Aorta (tissue), 5 donors: ENCODE measurements at places on chromosomes 16 and 17.

DNA sequence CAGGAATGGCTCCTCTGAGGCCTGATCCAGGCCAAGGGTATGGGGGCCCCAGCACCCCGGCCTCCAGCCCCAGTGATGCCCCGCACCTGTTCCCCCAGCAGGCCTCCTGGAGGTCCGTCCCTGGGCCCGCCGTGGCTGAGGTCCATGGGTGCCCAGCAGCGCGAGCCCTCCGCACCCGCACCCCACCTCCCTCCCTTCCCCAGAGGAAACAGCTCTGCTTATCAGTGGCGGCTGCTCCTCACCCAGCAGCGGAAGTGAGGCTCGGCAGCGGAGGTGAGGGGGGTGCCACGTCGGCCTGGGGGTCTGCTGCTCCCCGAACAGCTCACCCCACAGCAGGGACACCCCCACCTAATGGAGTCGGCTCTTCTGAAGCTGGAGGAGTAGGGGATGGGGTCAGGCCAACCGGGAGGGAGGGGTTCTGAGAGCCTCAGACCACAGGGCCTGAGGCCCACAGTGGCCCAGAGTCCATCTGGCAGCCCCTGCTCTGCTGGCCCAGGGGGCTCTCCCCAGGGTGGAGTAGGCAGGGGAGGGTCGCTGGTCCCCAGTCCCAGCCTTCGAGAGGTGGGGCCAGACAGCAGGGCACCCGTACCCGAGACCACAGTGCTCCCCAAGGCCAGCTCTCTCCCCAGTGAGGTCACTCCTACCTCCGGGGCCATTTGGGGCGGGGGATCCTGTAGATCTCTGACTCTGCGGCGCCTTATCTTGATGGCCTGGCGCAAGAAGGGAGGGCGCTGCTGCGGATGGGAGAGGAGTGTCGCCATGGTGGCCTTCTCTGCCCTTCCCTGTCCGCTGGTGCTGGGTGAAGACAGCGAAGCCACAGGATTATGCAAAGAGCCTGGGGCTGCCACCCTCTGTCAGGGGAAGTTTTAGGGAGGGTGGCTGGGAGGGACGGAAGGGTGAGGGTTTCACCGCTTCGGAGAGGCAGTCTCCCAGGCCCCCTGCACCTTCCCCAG, at the start of gene UNC13D:
Gene UNC13D (minus strand): TSS at position 828 of the 953 bp plus-strand sequence. CDS start 67 bp downstream, at position 761.
- no peak for DNase-seq

- DNase-seq = no peak
Observed at GRCh38 chr16:2226245-2226793, 2.9 kb downstream of the E4F1 start.

DNA sequence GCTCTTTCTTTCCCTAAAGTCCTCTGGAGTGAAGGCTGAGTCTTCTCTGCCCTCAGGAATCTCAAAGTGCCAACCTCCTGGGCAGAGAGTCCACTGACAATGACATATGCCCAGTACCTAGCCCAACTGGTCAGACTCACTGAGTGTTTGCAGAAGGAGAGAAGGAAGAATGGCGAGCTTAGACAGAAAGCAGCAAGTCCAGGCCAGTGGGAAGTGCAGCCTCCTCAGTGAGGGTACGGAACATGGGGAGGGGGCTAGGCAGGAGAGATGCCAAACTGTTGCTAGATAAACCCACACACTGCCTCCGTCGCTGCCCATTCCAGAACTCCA, 678 bp downstream of the EXOC7 start:
- no peak for DNase-seq

DNA sequence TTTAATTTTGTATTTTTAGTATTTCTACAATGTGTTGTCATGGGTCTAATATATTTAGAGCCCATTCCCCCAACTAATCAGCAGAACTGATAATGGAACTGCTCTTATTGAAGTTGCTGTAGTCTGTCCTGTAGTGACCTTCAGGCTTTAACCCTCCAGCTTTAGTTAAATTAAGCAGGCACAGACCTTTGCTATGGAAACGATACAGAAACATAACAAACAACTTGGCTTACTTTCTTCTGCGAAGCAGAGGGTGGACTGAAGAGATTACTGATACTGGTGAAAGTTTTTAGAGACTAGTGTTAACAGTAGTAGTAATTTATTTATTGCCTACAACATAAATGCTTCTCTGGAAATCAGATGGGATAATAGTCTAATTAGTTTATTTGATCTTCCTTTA, 61.4 kb downstream of the NFATC3 start:
- no peak for DNase-seq

DNA sequence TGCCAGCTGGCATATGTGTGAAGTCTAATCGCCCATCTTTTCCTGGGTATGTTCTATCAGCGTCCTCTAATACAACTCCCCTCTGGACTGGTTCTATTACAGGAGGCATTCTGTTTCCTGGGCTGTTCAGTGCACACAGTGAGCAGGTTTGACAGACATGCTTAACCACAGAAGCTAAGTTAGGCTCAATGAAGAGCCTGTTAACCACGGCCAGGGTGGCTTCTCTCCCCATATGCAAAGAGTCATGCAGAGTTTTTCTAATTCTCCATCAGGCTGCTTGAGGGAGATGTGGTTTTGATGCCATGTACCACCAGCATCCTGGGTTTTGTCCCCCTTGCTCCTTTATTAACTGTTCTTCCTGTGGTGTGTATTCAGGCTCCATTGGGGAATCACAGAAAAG, 57.2 kb upstream of the ALOX12 start:
- DNase-seq = no peak

GRCh38 chr16:86219655-86220445, 290.5 kb upstream of the FOXF1 start:
- no peak for DNase-seq

GRCh38 chr16:55045329-55045728, 114.7 kb downstream of the IRX5 start:
- no peak for DNase-seq

DNA sequence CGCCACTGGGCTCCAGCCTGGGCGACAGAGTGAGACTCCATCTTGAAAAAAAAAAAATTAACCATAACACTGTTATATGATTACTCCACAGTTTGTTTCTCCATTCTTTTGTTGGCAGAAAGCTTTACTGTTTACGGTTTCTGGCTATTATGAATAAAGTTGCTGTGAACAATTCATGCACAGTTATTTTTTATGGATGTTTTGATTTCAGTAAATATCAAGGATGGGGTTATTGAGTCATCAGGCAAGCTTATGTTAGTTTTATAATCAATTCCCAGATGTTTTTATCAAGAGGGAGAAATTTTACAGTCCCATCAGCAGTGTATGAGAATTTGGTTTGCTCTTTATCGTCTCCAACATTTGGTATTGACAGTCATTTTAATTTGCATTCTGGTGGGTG, 67.9 kb downstream of the TAOK1 start:
- no peak for DNase-seq

- no peak for DNase-seq
Observed at GRCh38 chr16:57166951-57167350, 18.9 kb downstream of the PSME3IP1 start.
